ENCODE measurements at places on chromosomes 16 and 17. TPM values are rescaled to one million over a fixed set of nuclear protein-coding genes. Genes with fewer than 3 reads are reported as not detected.

GUCY2D gene
- not detected for total RNA-seq

BAIAP3 gene
- 9.1 TPM for total RNA-seq

ZSCAN32 gene
- total RNA-seq, result 15.0 TPM

TEX14 gene
- total RNA-seq, result 0.94 TPM

KRT39 gene
- not detected for total RNA-seq

SOX9 gene
- 27.9 TPM for total RNA-seq

Data from parietal lobe (tissue), 2 donors.